Right lobe of liver (tissue), 6 donors: ENCODE measurements at places on chromosomes 5 and 9. TPM values are rescaled to one million over a fixed set of nuclear protein-coding genes. Genes with fewer than 3 reads are reported as not detected.

DNA sequence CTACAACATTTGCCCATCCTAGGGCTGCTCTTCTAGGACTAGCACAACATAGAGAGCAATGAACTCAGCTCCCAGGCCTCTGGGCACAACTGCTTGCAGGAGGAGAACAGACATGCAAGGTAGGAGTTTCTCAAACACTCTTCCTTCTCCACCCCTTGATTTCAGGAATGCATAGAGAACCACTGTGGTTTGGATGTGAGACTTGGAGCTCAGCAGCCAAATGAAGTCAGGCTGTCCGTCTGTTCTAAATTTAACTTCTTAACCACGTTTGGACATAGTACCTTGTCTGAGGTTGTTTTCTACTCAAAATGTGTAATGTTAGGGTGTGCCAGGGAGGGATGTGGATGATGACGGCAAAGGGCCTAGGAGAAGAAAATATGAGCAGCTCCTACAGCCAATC, 515.1 kb upstream of the TNC start:
- no peaks in the 10 kb centered on the region for H3K4me1 ChIP-seq
- no peaks in the 10 kb centered on the region for H3K36me3 ChIP-seq
- H3K4me3 ChIP-seq, result no peak overlapping the region
- H3K27ac ChIP-seq, result no peak overlapping the region

The C1QTNF3 gene
- 4.3 TPM for total RNA-seq

The TPPP gene
- 2.6 TPM for total RNA-seq

DNA sequence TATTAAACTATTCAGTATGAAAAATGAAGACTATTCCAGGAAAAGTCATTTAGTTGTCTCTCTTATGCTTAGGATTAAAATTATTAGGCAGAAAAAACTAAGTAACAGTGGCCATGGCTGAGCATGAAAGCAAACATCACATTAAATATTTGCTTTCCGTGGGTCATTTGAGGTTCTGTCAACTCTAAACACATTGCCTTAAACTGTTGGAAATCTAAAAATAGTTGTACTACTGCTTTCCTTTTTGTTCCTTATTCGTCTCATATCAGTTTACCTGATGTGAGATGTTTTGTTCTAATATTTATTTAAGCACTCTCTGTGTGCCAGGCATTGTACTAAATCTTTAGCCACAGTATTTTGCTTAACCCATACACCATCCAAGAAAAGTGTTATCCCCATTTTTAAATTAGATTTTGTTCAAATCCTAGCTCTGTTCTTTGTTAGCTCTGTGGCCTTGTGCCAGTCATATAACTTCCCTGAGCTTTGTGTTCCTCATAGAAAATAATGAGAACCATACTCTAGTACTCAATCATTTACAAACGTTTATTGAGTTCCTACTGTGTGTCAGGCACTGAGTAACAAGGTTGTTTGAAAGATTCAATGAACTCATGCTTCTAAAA, 18.7 kb upstream of the ZNF608 start:
- H3K4me1 ChIP-seq, result no peaks in the 10 kb centered on the region
- no peaks in the 10 kb centered on the region for H3K36me3 ChIP-seq
- H3K27ac ChIP-seq, result no peak overlapping the region

The MTAP gene
- total RNA-seq, result 18.2 TPM

DNA sequence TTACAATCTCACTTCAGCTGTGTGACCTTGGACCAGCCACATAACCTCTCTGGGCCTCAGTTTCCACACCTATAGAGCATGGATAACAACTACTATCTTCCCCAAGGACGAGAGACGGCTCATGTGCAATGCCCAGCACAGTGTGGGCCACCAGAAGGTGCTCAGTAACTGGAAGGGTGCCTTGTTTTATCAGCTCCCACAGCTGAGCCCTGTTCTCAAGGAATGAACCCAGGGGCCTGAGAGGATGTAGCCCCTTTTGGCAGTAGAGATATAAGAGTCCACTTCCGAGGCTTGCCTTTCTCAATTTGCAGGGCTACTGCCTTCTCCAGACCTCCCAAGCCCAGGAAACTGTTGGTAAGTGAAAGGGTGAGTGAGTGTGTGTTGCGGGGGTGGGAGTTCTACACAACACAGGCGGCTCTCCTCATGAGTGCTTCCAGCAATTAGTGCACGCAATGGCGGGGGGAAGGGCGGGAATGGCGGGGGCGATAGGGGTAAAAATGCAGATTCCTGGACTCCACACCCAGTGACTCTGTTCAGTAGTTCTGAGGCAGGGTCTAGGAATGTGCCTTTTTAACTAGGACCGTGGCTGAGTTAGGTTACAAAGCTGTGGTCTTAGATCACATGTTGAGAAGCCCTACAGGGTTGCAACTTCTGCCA, 185.1 kb downstream of the FSTL4 start:
- H3K36me3 ChIP-seq, result no peaks in the 10 kb centered on the region
- no peak overlapping the region for H3K27ac ChIP-seq
- no peak for DNase-seq
- H3K4me1 ChIP-seq, result no peaks in the 10 kb centered on the region
- H3K4me3 ChIP-seq, result no peak overlapping the region
- H3K27me3 ChIP-seq, result no peaks in the 10 kb centered on the region

DNA sequence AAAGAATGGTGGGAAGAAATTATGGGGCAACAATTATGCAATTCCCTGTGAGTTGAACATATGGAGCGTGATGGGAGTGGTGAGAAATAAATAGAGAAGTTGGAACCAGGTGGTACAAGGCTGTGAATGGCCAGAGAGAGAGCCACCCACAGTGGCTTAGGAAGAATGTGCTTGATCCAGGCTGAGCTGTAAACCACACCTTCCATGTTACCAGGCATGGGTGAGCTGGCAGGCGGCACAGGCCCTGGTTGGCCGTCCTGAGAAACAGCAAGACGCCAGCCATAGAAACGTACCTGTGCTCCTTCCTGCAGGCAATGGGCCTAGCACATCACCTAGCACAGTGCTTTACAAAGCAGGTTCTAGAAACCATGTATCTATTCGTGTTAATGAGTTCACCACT, 74.3 kb downstream of the EPB41L4B start:
- H3K27ac ChIP-seq, result peak overlapping the region; percentile 88
- H3K4me3 ChIP-seq, result no peak overlapping the region
- H3K27me3 ChIP-seq, result no peaks in the 10 kb centered on the region
- peaks cover 48% of the 10 kb centered on the region for H3K4me1 ChIP-seq

DNA sequence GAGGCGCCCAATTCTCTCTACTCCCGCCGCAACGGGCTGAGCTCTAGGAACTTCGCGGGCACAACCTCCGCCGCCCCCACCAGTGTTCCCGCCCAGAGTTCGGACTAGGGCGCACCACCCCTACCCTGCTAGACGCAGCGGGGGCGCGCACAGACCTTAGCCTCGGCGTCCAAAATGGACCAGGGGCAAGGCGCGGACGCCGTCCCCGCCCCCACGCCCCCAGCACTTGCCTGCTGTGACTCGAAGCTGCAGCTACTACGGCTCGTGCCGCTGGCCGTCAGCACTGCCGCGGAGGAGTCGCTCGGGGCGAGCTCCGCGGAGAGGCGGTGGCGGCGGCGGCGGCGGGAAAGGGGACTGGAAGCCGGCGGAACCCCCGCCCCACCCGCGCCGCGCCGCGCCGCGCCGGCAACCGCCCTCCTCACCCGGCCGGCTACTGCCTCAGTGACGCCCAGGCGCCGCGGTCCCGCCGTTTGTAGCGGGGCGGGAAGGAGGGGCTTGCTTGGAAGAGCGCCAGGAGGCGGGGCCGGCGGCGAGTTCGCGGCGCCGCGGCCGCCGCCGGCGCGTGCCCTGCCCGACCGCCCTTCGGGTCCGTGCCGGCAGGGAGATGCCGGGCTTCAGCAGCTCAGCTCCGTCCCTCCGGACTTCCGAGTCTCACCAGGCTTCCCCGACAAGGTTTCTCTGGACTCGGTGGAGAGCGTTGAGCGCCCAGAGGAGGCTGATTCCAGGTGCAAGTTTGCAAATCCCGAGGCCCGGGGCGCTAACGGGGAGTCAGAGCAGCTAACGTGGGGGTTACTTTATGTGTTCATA, 4.5 kb downstream of the ELAVL2 start:
- H3K27me3 ChIP-seq, result peaks cover 36% of the 10 kb centered on the region
- no peak overlapping the region for H3K27ac ChIP-seq
- DNase-seq, result no peak
- H3K36me3 ChIP-seq, result no peaks in the 10 kb centered on the region
- H3K4me3 ChIP-seq, result peak overlapping the region; percentile 40
- no peaks in the 10 kb centered on the region for H3K4me1 ChIP-seq

DNA sequence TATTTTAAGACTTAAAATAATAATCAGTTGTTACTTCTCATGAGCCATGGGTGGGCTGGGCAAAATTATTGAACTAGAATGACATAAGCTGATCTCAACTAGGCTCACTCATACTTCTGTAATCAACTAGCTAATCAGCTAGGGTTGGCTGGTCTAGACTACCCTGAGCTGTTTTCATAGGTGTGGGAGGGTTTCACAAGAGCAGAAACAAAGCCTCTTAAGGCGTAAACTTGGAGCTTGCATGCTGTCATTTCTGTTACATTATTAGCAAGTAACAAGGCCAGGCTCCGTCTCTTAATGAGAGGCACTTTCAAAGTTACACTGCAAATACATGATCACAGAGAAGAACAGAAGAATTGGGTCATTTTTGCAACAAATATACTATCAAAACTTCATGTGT, 57.2 kb upstream of the GHR start:
- H3K27ac ChIP-seq, result no peak overlapping the region
- no peak for DNase-seq
- H3K4me1 ChIP-seq, result no peaks in the 10 kb centered on the region
- H3K36me3 ChIP-seq, result no peaks in the 10 kb centered on the region
- no peaks in the 10 kb centered on the region for H3K27me3 ChIP-seq
- no peak overlapping the region for H3K4me3 ChIP-seq

DNA sequence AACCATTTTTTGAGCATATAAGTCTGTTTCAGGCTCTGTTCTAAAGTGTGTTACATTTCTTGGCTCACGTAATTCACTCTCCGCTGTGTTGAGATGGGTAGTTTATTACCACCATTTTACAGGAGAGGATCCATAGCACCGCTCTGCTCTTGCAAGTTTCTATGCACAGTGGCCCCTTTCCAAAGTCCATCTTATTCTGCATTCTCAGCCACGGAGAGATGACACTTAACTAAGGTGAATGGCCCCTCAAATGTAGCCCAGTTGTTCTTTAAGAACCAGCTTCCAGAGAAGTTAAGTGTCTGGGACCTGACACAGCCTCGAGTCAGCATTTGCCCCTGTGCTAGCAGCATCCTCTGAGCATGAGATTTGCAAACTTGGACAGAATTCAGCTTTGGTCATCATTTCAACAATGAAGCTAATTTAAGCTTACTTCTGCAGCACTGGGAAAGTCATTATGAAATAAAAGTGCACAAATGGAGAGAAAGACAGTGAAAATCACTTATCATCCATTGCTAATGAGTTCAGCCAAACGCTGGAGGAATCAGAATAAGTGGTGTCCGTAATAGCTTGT, 61.9 kb downstream of the FAM78A start:
- no peaks in the 10 kb centered on the region for H3K27me3 ChIP-seq
- H3K27ac ChIP-seq, result no peak overlapping the region
- H3K4me1 ChIP-seq, result no peaks in the 10 kb centered on the region
- DNase-seq, result no peak

DNA sequence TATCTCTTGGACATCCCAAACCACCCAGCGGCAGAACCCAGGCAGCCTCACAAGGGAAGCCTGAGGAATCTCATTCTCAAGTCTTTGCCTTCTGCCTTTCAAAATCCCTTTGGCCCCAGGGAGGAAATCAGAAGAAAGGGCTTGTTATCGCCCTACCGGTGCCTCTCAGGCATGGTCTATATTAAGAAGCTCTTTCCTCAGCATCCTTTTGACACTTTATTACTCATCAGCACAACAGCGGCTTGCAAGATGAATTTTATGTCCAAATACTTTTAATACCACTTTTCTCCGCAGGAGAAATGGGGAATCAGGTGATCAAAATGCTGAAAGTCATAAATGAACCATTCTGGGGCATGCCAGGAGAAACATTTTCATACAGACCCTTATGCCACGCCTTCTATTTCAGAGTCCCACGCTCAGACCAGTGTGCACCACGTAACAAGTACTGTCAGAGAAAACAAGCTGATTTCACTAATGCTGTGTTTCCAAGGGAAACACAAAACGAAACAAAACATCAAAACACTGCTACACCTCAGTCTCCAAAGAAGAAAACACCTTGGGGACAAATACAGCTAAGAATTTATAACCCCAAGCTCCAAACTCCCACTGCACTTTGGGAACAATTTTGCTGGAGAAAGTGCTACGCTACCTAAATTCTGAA, 30.0 kb downstream of the RAPGEF1 start:
- H3K27ac ChIP-seq, result peak overlapping the region; percentile 75
- peaks cover 43% of the 10 kb centered on the region for H3K4me1 ChIP-seq
- H3K4me3 ChIP-seq, result no peak overlapping the region
- no peaks in the 10 kb centered on the region for H3K27me3 ChIP-seq
- H3K36me3 ChIP-seq, result no peaks in the 10 kb centered on the region

The ACOT12 gene
- 67.5 TPM for total RNA-seq

DNA sequence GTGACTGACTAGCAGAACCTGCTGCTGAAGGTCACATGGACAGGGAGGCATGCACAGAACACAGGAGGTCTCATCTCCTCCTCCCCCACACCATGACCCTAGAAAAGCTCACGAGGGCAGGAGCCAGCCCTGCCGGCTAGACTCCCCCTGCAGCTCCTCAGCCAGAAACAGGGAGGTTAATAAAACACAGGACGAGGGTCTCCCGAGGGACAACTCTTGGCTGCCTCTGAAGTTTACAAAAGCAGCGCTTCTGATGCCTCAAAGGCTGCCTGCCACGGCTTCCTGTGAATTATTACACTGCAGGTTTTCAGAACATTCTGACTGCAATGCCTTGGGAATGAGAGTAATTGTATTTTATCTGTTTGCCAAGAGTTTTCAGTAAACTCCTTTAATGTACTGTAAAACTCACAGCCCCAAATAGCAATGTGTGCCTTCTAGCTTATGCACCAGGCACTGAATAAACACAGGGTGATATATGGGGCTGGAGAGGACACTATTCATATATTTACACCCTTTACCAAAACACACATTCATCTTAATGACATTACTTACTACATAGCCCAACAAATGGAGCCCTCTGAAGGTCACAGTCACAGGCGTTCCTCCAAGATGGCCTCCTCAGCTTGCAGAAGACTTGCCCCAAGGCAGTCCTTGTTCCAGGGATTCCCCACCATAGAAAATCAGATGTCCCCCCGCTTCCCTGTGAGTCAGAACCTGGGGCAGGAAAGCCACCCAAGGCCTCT, 83.7 kb downstream of the C5orf15 start:
- no peaks in the 10 kb centered on the region for H3K27me3 ChIP-seq
- no peaks in the 10 kb centered on the region for H3K4me1 ChIP-seq
- H3K4me3 ChIP-seq, result no peak overlapping the region
- no peaks in the 10 kb centered on the region for H3K36me3 ChIP-seq
- H3K27ac ChIP-seq, result no peak overlapping the region

- H3K4me3 ChIP-seq, result no peak overlapping the region
- no peak for DNase-seq
- no peak overlapping the region for H3K27ac ChIP-seq
- no peaks in the 10 kb centered on the region for H3K27me3 ChIP-seq
- no peaks in the 10 kb centered on the region for H3K4me1 ChIP-seq
- no peaks in the 10 kb centered on the region for H3K36me3 ChIP-seq
These were observed 176.8 kb downstream of the SLCO4C1 start for GRCh38 chr5:102119252-102119651.

- no peaks in the 10 kb centered on the region for H3K36me3 ChIP-seq
- no peak overlapping the region for H3K27ac ChIP-seq
- no peaks in the 10 kb centered on the region for H3K27me3 ChIP-seq
These were observed 155.3 kb upstream of the ANKRD55 start for GRCh38 chr5:56388229-56388985.

- H3K4me1 ChIP-seq, result no peaks in the 10 kb centered on the region
- H3K36me3 ChIP-seq, result no peaks in the 10 kb centered on the region
- no peak overlapping the region for H3K4me3 ChIP-seq
- no peak overlapping the region for H3K27ac ChIP-seq
- H3K27me3 ChIP-seq, result no peaks in the 10 kb centered on the region
- no peak for DNase-seq
These were observed 73.8 kb downstream of the HCN1 start for GRCh38 chr5:45622365-45622764.

The SLC9A3 gene
- total RNA-seq, result 0.51 TPM

The LCN1 gene
- not detected for total RNA-seq
